Fibroblast of lung (primary cell): ENCODE measurements at places on chromosomes 5 and 9. TPM values are rescaled to one million over a fixed set of nuclear protein-coding genes. Genes with fewer than 3 reads are reported as not detected.

SLC6A19 gene
- not detected in 2 replicates for polyA plus RNA-seq

GRCh38 chr9:117952581-117952980 lies 248.4 kb downstream of the TLR4 start:
- DNase-seq: no peak

DNA sequence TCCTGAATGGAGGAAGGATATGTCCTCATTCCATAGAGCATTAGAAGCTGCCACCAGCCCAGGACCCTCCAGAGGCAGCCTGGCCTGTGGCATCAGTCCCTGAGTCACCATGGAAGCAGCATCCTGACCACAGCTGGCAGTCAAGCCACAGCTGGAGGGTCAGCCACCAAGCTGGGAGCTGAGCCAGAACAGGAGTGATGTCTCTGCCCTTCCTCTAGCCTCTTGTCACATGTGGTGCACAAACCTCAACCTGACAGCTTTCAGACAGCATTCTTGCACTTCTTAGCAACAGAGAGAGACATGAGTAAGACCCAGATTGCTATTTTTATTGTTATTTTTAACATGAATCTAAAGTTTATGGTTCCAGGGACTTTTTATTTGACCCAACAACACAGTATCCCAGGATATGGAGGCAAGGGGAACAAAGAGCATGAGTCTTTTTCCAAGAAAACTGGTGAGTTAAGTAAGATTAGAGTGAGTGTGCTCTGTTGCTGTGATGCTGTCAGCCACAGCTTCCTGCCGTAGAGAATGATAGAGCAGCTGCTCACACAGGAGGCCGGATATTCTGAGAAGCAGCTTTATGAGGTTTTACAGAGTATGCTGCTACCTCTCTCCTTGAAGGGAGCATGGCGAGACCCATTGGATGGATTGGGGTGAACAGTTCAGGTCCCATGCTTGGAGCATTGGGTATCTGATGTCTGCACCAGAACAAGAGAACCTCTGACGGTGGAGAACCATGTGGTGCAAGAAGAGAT lies 13.0 kb upstream of the CYFIP2 start:
- no peak for DNase-seq

- peak; percentile 22 for DNase-seq
Observed at GRCh38 chr5:121691478-121691877, 160.2 kb upstream of the FTMT start.

DNA sequence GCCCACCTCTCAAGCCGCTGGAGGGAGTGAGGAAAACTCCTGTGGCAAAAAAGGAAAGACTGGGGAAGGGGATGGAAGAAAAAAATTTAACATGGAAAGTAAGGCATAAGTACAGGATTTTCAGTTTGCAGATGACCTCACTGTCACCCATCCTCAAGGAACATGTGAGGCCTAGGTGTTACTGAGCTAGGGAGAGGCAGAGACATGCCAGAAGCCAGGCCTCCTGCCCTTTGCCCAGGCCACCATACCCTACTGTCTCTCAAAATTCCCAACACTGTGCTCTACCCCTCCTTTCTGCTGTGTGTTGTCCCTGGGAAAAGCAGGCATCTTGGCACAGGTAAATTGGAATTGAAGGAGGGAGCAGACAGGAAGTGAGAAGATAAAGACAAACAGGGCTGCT lies 4.4 kb upstream of the MGAT1 start:
- DNase-seq: no peak

CER1 gene
- not detected in 2 replicates for polyA plus RNA-seq

DNA sequence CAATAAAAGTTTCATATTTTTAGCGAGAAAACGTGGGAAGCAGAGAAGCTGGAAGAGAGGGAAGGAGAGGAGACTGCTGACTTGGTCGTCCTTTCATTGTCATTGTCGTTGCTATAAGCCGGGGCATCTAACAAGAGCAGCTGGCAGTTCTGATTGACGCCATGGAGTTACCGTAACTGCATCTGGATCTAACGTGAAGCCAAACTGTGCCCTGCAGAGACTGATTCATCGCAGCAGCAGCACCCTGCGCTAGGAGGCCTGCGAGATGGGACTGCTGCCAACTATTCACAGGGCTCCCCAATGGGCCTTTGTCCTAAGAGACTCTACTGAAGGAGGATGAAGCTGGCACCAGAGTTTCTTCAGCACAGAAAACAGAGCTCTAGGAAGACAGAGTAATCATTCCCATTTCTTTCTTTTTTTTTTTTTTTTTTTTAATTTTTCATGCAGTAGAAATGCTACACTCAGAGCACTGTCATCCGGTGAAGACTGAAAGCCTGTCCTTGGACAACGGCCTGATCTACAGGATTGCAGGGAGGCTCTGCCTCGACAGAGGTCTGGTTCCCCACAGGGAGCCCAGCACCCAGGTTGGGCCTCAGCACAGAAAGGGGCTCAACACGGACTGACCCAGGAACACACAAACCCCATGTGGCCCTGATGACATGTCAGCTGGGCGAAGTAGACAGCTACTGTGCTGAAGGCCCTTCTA lies 47.8 kb downstream of the RETREG1 start:
- DNase-seq: peak; percentile 77

PCDHGB5 gene
- 19.6 TPM in 2 replicates for polyA plus RNA-seq

DNA sequence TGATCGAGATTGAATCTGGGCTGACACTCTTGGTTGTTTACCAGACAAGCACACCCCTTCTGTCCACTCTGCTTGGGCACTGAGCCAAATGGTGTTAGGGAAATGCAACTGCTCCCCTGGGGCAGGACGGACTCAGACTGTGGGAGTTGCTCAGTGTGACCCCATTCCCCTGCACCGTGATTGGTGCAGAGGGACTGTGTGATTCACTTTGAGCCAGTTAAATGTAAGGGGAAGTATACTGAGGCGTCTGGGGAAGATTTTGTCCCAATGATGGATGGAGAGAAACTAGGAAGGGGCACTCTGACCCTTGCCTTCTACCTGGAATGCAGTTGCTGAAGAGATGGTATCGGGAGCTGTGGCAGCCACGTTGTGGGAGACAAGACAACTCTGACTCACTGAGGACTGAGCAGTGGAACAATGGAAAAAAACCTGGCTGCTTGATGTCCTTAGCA lies 196.0 kb upstream of the ANKRD55 start:
- peak; percentile 16 for DNase-seq

GRCh38 chr5:56640763-56641406 lies 174.5 kb upstream of the MAP3K1 start:
- no peak for DNase-seq

DNA sequence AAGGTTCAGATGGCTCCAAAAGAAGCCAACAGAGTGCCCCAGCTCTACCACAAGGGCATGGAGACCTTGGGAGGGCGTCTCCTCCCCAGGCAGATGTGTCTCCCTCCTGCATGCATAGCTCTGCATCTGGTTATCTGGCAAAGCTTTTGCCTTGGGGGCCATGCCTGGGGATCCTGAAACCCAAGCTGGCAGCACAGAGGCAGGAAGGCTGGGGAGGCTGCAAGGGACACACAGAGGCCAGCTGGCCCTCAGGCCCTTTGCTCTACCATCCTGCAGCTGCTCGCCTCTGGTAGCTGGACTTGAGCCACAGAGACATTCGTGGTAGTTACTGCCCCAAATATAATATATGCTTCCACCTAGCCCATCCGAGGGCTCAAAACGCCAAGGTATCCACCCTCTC lies 3.9 kb downstream of the SEPTIN8 start:
- DNase-seq: no peak

COL23A1 gene
- polyA plus RNA-seq: not detected in 2 replicates
